ENCODE measurements at places on chromosomes 2 and 18. TPM values are rescaled to one million over a fixed set of nuclear protein-coding genes. Genes with fewer than 3 reads are reported as not detected.

DNA sequence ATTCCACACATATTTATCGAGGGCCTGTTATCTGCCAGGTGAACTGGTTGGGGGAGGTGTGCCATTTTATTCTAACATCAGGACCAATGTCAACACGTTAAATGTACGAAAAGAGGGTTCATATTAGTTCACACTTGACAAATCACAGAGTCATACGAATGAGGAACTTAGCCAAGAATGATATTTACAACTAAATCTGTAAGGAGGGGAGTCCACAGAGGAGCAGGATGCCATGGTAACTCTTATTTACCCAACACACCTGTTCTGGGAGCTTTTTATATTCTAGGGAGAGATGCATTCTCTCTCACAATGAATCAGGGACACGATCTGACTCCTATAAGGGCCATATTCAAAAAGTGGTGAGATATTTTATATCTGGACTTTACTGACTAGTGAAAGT lies 144.1 kb downstream of the CDC42EP3 start:
- no peak for DNase-seq
- no peaks in the 10 kb centered on the region for H3K27me3 ChIP-seq
- H3K36me3 ChIP-seq: no peaks in the 10 kb centered on the region
- no peak overlapping the region for H3K27ac ChIP-seq
- H3K4me3 ChIP-seq: no peak overlapping the region

GRCh38 chr2:200380833-200381542 lies 74.5 kb downstream of the SPATS2L start:
- peak overlapping the region; percentile 2 for H3K4me3 ChIP-seq
- no peaks in the 10 kb centered on the region for H3K36me3 ChIP-seq
- DNase-seq: no peak
- H3K27ac ChIP-seq: no peak overlapping the region
- peaks cover 28% of the 10 kb centered on the region for H3K27me3 ChIP-seq

FBXO41 gene
- 3.7 TPM for total RNA-seq

FARSB gene
- total RNA-seq: 38.7 TPM

DNA sequence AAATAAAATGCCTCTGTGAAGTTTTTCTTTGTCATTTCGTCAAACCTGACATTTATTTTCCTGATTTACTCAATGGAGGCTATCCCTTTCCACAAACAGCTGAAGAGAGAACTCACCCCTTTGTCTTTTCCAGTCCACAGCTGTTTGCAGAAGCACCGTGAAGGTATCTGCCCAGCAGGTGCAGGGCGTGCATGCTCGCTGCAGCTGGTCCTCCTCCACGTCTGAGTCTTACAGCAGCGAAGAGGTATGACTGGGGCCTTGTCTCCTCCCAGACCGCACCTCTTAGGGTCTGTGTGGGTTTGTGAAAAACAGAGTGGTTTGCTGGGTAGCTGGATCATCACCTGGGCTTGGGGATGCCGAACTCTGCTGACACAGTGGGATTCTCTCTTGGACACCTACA lies 9.7 kb downstream of the SPP2 start:
- no peak for DNase-seq
- H3K36me3 ChIP-seq: no peaks in the 10 kb centered on the region
- H3K4me3 ChIP-seq: no peak overlapping the region
- H3K4me1 ChIP-seq: peaks cover 22% of the 10 kb centered on the region
- H3K27me3 ChIP-seq: no peaks in the 10 kb centered on the region

GRCh38 chr18:74064510-74064909 lies 83.1 kb downstream of the FBXO15 start:
- no peak overlapping the region for H3K4me3 ChIP-seq
- no peak for DNase-seq
- H3K27me3 ChIP-seq: peaks cover 4% of the 10 kb centered on the region
- no peaks in the 10 kb centered on the region for H3K36me3 ChIP-seq
- no peak overlapping the region for H3K27ac ChIP-seq
- H3K4me1 ChIP-seq: no peaks in the 10 kb centered on the region

- no peaks in the 10 kb centered on the region for H3K27me3 ChIP-seq
- peaks cover 3% of the 10 kb centered on the region for H3K36me3 ChIP-seq
- no peaks in the 10 kb centered on the region for H3K4me1 ChIP-seq
- H3K27ac ChIP-seq: no peak overlapping the region
- H3K4me3 ChIP-seq: no peak overlapping the region
- no peak for DNase-seq
These were observed 65.8 kb downstream of the MEMO1 start for GRCh38 chr2:31944828-31945571.

GRCh38 chr2:197675711-197676188 lies 363 bp upstream of the RFTN2 start:
- peak overlapping the region; percentile 85 for H3K27ac ChIP-seq
- peak overlapping the region; percentile 91 for H3K4me3 ChIP-seq
- peaks cover 52% of the 10 kb centered on the region for H3K4me1 ChIP-seq
- peaks cover 6% of the 10 kb centered on the region for H3K36me3 ChIP-seq
- peak; percentile 37 for DNase-seq

DNA sequence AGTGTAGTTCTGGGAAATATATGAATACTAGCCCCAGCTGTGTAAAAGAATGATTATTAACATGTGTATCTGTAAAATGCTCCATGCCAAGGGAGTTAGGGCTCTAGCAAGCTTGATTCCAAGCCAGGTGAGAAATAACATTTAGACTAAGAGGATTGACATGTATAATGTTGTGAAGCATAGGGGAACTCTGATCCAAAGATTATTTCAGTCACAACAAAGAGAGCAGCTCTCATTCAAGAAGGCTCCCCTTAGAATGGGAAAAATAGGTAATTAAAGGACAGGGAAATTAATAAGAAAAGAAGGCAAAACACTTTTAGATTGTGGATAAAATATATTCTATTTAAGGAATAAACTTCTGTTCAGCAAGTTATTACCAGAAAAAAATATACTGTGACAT lies 347.3 kb upstream of the CDH7 start:
- peaks cover 19% of the 10 kb centered on the region for H3K4me1 ChIP-seq
- peaks cover 5% of the 10 kb centered on the region for H3K36me3 ChIP-seq
- no peaks in the 10 kb centered on the region for H3K27me3 ChIP-seq
- H3K27ac ChIP-seq: no peak overlapping the region

DNA sequence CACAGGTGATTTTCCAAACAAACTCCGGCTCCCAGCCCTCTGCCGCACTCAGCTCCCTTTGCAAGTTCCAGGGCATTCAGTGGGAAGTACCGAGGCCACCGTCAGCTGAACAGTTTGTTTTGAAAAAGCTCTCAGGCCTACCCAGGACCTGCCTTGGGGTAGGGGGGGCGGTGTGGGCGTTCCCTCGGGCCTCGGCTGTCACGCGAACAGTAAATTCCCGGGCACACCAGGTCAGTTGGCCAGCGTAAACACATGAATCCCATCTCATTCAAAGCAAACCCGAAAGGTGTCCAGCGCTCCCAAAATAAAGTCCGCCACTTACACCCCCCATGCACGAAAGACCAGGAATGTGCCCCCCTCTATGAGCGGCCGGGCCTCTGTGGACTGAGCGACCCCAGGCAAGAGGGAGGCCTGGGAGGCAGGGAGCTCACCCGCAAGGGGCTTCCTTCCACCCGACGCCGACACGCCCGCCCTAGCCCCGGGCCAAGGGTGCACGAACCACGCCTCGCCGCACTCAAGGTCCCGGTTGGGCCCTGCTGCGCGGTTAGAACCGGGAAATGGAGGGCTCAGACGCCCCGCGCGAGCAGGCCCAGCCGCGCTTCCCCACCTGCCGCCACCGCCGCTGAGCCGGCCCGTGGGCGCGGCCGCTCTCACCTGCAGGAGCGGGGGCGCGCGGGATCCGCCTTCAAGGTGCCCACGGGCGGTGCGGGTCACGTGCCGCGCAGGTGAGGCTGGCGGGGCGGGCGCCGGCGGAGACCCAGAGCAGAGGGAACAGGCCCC lies at the start of gene WDSUB1:
TSS of gene WDSUB1 (minus strand) at position 775 of the 780 bp plus-strand sequence. CDS start 3,634 bp downstream, outside the sequence.
- H3K4me3 ChIP-seq: peak within 1 kb of the TSS; percentile 93
- peak within 1 kb of the TSS; percentile 83 for H3K27ac ChIP-seq
- H3K4me1 ChIP-seq: peaks cover 11% of the 10 kb centered on the region
- H3K36me3 ChIP-seq: no peaks in the 10 kb centered on the region

GRCh38 chr2:2872713-2873449 lies 504.7 kb downstream of the EIPR1 start:
- no peak overlapping the region for H3K4me3 ChIP-seq
- no peak for DNase-seq
- H3K4me1 ChIP-seq: peaks cover 39% of the 10 kb centered on the region
- H3K27ac ChIP-seq: peak overlapping the region; percentile 9
- peaks cover 5% of the 10 kb centered on the region for H3K36me3 ChIP-seq

- no peaks in the 10 kb centered on the region for H3K36me3 ChIP-seq
- H3K4me1 ChIP-seq: peaks cover 28% of the 10 kb centered on the region
- H3K27me3 ChIP-seq: no peaks in the 10 kb centered on the region
- DNase-seq: no peak
These were observed 57.0 kb downstream of the OSBPL6 start for GRCh38 chr2:178251151-178251955.

DNA sequence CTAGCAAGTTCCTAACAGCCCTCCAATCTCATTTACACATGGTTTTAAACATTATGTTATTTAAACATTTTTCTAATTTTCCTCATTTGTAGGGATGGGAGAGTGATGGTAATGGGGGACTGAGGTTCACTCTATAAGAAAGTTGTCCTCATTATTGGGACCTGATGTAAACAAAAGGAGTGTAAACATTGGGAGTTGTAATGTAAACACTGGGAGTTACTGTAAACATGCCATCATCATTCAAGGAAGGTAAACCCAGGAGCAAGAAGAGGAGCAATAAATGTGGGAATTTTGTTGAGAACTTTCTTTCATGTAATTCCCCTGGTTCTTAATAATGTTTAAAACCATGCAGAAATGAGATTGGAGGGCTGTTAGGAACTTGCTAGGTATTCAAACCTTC lies 17.8 kb downstream of the RFTN2 start:
- H3K4me1 ChIP-seq: peaks cover 11% of the 10 kb centered on the region
- DNase-seq: no peak
- H3K36me3 ChIP-seq: peaks cover 11% of the 10 kb centered on the region
- no peaks in the 10 kb centered on the region for H3K27me3 ChIP-seq

MARCHF4 gene
- 0.86 TPM for total RNA-seq

- peak; percentile 69 for DNase-seq
- no peaks in the 10 kb centered on the region for H3K36me3 ChIP-seq
- H3K27me3 ChIP-seq: no peaks in the 10 kb centered on the region
- H3K27ac ChIP-seq: no peak overlapping the region
- H3K4me1 ChIP-seq: peaks cover 10% of the 10 kb centered on the region
These were observed 749 bp upstream of the EIF2AK3 start for GRCh38 chr2:88627856-88628570.

GRCh38 chr18:45012286-45012685 lies 331.6 kb downstream of the SETBP1 start:
- no peak overlapping the region for H3K4me3 ChIP-seq
- no peak for DNase-seq
- no peaks in the 10 kb centered on the region for H3K27me3 ChIP-seq
- peaks cover 39% of the 10 kb centered on the region for H3K4me1 ChIP-seq
- peaks cover 3% of the 10 kb centered on the region for H3K36me3 ChIP-seq
- H3K27ac ChIP-seq: no peak overlapping the region

LAMA3 gene
- 0.35 TPM for total RNA-seq

- no peak for DNase-seq
- H3K27me3 ChIP-seq: no peaks in the 10 kb centered on the region
- no peaks in the 10 kb centered on the region for H3K4me1 ChIP-seq
- no peak overlapping the region for H3K4me3 ChIP-seq
- H3K36me3 ChIP-seq: peaks cover 9% of the 10 kb centered on the region
These were observed 33.4 kb downstream of the USP14 start for GRCh38 chr18:191725-192124.

GRCh38 chr2:128732976-128733431 lies 414.3 kb upstream of the HS6ST1 start:
- no peaks in the 10 kb centered on the region for H3K27me3 ChIP-seq
- H3K27ac ChIP-seq: no peak overlapping the region
- H3K4me3 ChIP-seq: no peak overlapping the region
- peaks cover 7% of the 10 kb centered on the region for H3K36me3 ChIP-seq

PJVK gene
- 5.8 TPM for total RNA-seq

DNA sequence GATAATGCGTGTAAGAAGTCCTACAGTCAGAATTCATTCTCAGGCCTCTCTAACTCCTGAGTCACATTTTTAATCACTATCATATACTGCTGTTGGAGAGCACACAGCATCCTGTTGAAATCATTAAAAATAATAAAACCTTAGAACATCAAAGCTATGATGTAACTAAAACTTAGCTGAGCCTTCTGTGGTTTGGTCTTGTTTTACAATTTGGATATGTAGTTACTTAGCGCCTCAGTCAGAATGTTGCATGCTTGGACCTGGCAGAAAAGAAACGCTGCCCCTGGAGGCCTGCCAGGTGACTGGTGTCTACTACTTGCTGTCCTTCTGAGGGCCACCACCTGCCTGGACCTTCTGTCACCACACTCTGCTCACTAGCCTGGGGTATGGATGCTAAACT lies 261.1 kb upstream of the RASGRP3 start:
- DNase-seq: no peak
- no peaks in the 10 kb centered on the region for H3K36me3 ChIP-seq
- peaks cover 14% of the 10 kb centered on the region for H3K4me1 ChIP-seq

ZNF892 gene
- total RNA-seq: 20.2 TPM

RNF152 gene
- total RNA-seq: 7.5 TPM

DNA sequence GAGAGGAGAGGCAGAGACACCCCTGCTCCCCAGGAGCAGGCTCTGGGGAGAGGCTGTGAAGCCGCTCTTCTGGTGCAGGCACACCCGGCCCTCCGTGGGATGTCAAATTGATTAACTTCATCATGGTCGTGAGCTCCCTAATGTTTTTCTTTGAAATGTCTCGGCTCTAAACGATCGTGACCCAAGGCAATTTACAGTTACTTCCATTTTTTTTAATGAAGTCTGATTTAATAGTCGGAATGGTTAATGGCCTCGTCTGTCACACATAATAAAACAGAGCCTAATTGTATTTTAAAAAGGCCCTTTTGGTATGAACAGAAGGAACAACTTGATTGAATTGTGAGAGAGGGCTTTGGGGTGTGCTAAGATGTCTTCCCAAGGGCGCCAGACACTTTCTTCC lies 130.2 kb downstream of the SMAD2 start:
- no peaks in the 10 kb centered on the region for H3K27me3 ChIP-seq
- peaks cover 4% of the 10 kb centered on the region for H3K36me3 ChIP-seq
- H3K4me1 ChIP-seq: no peaks in the 10 kb centered on the region

- H3K4me1 ChIP-seq: no peaks in the 10 kb centered on the region
- H3K4me3 ChIP-seq: no peak overlapping the region
- peaks cover 2% of the 10 kb centered on the region for H3K27me3 ChIP-seq
- no peaks in the 10 kb centered on the region for H3K36me3 ChIP-seq
- no peak for DNase-seq
- no peak overlapping the region for H3K27ac ChIP-seq
These were observed 4.3 kb downstream of the UGT1A9 start for GRCh38 chr2:233676046-233676445.

AQP12A gene
- not detected for total RNA-seq

- peaks cover 25% of the 10 kb centered on the region for H3K27me3 ChIP-seq
- no peak overlapping the region for H3K27ac ChIP-seq
- H3K4me1 ChIP-seq: no peaks in the 10 kb centered on the region
- H3K36me3 ChIP-seq: no peaks in the 10 kb centered on the region
These were observed 249.7 kb upstream of the OSR1 start for GRCh38 chr2:19607931-19608771.

ITGB1BP1 gene
- total RNA-seq: 61.2 TPM

All from neural crest cell (in vitro differentiated cells).